ENCODE measurements at places on chromosomes 16 and 17.

GRCh38 chr16:10037751-10038150, 144.5 kb downstream of the GRIN2A start:
- DNase-seq, result no peak

GRCh38 chr17:79572136-79572925, 38.5 kb downstream of the RBFOX3 start:
- no peak for DNase-seq

DNA sequence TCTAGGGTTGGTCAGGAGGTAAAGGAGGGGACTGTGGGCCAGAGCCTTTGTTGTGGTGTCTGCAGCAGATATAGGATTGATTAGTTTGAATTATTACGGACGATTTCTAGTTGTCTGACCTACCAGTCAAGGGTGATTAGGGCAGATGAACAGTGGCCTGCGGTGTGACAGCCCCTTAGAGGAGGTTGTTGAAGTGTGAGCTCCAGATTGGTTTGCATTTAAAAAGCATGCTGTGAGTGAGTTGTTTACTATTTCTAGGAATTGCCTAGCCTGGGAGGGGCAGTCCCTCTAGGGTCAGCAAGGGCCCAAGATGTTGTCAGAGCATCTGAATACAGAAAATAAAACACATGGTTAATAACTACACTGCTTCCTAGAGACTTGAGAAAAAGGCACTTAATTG, 108.8 kb downstream of the ARHGAP44 start:
- no peak for DNase-seq

GRCh38 chr17:81052199-81052997, 17.4 kb downstream of the BAIAP2 start:
- peak; percentile 83 for DNase-seq

- peak; percentile 95 for DNase-seq
These were observed at the start of gene LUC7L for GRCh38 chr16:228852-229730. TSS of gene LUC7L (minus strand) at chr16:229449. CDS start at chr16:229339, 110 bp downstream.
